Hindlimb muscle (tissue), 1 donor: ENCODE measurements at places on chromosomes 6 and 20. TPM values are rescaled to one million over a fixed set of nuclear protein-coding genes. Genes with fewer than 3 reads are reported as not detected.

SLPI gene
- polyA plus RNA-seq: not detected

ANGPT4 gene
- 0.18 TPM for polyA plus RNA-seq

DEFB127 gene
- not detected for polyA plus RNA-seq

DNA sequence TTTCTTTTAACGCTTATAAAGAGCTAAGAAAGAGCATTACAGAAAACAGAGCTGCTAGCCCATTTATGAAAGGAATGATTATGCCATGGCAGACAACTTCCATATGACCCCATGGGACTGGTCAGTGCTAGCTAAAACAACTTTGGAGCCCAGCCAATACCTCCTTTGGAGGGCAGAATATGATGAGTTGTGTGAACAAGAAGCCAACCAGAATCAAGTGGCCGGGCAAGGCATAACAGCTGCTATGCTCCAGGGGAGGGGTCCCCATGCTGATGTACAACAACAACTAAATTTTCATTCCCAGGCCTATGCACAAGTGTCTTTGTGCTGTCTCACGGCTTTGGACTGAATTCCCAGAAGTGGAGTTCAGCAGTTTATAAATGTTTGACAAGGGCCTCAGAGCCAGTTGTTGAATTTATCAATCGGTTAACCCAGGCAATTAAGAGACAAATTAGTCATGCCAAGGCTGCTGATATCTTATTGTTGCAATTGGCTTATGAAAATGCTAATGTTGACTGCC is 65.0 kb upstream of the ASCC3 start:
- DNase-seq: no peak

DNA sequence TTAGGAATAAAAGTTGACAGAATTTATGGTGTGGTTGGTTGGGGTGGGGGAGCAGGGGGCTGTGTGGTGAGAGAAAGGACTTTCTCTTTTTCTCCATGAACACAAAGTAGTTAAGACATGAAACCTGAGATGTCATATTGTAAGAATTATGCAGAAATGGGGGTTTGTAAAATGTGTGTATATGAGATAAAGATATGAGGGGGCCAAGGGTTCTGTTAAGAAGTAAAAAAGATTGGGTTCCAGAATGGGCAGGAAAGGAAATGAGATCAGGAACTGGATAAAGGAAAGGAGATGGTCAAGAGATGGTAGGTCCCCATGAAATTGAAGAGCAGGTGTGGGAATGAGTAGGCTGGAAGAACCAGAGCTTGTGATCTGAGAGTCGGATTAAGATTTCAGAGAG is 9.7 kb downstream of the RNF146 start:
- DNase-seq: no peak

- DNase-seq: no peak
Measured at GRCh38 chr20:2795451-2795850, 5.0 kb downstream of the CPXM1 start.

DNA sequence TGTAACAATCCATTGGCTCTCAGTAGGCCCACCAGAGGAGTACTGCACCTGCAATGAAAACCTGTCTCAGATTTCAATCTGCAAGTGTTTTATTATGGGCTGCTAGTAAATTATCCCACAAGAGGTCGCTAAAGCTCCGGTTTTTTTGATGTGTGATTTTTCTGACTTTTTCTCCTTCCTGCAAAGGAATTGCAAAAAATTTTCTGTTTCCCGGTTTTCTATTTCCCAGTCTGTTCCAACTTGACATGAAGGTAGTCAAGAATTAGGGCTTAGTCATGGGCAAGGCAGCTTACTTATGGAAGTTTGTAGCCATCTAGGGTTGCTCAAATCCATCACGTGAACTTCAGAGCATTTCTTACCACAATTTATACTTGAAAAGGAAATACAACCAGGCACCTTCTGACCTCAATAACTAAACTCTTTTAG is 38.5 kb upstream of the AHI1 start:
- peak; percentile 54 for DNase-seq

DNA sequence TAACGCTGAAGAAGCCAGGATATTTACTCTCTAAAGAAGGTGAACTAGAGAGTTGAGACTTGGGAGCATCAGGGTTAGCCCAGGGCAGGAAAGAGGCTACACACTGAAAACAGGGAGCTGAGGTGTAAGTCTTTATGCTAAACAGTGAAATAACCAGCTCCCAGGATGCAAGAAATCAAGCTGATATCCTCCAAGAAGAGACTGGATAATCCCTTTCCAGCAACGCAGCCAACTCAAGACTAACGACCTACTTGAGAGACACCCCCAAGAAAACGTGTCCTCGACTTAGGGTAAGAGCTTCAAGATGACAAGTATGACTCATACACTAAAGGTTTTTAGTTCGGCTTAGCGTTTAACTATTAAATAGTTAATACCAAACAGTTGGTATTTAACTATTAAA is 202.2 kb downstream of the TASP1 start:
- DNase-seq: no peak

GRCh38 chr6:30160008-30160784 is 815 bp downstream of the TRIM10 start:
- no peak for DNase-seq
